ENCODE measurements at places on chromosomes 7 and 10. TPM values are rescaled to one million over a fixed set of nuclear protein-coding genes. Genes with fewer than 3 reads are reported as not detected.

DNA sequence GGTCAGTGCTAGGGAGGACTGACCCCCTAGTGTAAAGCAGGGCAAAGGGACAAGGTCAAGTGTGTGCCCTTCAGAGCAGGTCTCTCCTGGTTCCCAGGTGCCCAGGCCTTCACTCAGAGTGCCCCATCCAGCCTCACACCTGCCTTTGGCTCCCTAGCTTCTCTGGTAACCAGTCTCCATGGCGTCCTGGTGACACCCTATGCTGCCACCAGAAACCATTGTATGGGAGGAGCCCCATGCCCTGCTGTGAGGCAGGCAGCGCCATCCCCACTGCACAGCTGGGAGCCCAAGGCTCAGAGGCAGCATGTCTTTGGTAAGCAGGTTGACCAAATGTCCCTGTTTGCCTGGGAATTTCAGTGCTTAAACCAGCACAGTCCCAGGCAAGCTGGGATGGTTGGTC lies 33.1 kb upstream of the HMX3 start:
- DNase-seq: no peak

DNA sequence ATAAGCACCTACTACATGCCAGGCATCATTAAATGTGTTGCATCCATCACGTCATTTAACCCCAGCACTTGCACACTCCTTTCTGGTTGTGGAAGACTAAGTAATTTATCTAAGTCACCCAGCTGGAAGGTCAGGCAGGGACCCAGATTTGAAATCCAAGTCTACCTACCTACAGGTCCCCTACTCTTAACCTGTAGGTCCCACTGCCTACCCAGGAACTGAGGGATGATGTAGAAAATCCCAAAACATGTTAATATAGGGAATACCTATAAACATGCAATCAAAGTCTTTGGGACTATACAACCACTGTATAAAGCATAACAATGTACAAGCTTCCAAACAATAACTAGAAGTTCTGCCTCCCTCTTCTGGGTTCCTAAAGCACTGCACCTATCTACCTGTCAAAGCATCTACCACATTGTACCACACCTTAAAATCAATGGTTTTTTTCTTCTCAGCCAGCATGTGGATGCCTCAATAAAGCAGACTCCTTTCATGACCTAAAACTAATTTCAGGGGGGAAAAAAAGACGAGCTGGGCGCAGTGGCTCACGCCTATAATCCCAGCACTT lies 5.6 kb downstream of the IL6 start:
- DNase-seq: no peak

DNA sequence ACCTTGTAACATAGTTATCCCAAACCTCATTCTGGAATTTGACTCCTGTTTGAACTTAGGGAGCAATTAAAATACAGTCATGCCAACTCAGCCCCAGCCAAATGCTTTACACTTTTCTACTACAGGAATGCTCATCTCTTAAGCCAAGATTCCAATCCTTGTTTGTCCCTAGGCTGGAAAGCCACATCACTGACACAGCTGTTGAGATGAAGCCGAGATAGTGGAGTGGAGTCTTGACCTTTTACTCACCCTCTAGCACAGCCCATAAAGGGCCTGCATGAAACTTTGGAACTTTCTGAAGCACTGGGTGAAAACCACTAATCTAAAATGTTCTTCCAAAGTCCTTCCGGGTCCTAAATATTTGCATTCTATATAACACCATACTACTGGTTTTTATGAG lies 247.3 kb downstream of the ETV1 start:
- no peak for DNase-seq

DNA sequence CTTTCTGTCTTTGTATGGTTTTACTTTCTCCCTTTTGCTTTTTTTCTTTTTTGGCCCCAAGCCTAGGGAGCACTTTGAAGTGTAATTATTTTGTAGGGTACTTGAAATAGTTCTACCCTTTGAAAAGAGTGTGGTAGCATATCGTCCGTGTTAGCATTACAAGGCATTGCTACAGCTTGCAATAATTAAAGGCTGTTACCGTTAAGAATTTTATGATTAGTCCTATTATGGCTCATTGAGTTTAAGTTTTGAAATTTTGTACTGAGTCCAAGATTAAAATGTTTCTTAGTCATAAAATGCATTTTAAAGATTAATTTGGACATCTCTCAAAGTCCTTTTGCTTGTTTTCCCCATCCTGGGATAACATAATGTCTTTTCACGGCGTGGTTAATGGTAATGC lies 490.0 kb upstream of the LRRN3 start:
- no peak for DNase-seq

DNA sequence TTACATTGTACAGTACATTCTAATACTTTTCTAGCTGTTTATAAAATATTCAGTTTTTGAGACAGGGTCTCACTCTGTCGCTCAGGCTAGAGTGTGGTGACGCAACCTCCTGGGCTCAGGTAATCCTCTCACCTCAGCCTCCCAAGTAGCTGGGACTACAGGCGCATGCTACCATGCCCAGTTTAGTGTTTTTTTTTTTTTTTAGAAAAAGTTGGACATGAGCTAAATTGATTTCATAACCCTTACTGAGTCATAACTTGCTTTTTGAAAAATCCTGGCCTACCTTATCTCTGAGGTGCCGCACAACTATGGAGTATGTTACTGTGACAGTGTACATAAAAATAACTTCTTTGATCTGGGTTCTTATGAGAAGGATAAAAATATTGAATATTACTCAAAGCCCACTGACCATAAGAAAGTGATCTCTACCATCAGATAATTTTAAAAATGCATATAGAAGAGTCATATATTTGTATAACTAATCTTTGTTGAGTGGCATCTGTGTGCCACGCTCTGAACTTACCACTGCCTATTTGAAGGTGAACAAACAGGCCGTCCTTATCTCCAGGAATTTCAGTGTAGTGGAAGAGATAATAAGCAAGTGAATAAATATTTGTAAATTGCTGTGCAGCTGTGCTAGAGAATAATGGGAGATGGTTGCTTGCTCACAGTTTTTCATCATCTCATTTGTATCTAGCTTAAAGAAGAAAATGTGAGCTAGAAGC lies 73.2 kb downstream of the PPP1R9A start:
- no peak for DNase-seq

DNA sequence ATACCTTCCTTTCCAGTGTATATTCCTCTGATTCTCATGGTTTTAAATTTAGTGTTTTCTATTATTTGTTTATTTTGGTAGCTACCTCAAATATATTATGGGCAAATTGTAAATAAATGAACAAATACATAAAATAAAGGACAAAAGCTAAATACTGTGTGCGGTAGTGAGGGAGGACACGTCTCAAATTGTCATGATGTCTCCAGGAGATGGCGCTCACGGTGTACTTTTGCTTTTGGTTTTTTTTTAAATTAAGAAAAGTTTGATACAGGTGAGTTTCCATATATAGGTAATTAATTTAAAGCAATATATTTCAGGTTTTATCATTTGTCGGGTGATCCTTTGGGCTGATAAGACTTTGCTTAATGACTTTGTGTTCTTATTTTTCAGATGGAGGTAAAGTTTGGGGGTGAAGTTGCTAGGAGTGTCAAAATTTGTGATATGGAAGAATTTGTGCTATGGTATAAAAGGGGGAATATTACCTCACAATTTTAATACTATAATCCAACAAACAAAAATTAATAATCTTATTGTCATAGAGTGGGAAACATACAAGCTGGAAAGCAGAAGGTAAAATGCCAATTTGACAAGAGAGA lies 68.4 kb upstream of the TMEM229A start:
- no peak for DNase-seq

GRCh38 chr10:34587002-34587679 lies 228.0 kb downstream of the PARD3 start:
- no peak for DNase-seq

GRCh38 chr10:101467286-101467770 lies 113.4 kb downstream of the BTRC start:
- no peak for DNase-seq

DNA sequence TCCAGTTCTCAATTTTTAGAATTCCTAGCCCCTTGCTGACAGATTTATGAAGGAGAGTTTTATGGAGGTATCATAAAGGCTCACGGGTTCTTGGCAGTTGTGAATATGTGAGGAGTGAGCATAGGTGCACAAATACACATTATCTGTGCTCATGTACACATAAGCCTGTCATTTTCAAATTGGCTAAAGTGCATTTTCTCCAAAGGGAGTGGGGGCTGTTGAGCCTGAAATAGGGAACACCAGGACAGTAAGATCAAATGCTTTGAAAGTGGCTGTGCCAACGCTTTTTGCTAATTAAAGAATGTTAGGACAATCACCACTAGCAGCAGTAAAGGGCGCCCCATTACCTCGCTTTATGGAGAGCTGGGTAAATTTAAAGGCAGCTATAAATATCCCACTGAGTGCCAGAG lies 8.3 kb upstream of the LRRC4 start:
- DNase-seq: no peak

DNA sequence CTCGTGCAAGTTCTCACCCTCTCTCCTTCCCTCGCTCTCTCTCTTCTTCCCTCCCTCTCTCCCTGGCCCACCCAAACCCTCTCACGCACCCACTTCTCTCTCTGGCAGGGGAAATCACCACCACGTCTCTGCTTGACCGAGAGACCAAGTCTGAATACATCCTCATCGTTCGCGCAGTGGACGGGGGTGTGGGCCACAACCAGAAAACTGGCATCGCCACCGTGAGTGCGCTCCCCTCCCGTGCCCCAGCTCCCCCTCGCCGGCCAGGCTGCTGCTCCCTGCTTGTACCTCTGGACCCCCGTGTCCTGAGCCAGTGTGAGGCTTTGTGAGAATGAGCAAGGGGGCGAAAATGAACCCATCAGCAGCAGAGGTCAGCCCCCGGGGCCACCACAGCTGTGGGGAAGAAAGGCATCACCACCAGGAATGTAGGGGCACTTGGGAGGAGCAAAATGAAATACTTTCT lies 25.5 kb downstream of the C10orf105 start:
- no peak for DNase-seq

GRCh38 chr10:124453960-124454610 lies 4.2 kb upstream of the NKX1-2 start:
- DNase-seq: no peak

- DNase-seq: no peak
Observed at GRCh38 chr10:30782537-30783461, 153.2 kb upstream of the LYZL2 start.

DNA sequence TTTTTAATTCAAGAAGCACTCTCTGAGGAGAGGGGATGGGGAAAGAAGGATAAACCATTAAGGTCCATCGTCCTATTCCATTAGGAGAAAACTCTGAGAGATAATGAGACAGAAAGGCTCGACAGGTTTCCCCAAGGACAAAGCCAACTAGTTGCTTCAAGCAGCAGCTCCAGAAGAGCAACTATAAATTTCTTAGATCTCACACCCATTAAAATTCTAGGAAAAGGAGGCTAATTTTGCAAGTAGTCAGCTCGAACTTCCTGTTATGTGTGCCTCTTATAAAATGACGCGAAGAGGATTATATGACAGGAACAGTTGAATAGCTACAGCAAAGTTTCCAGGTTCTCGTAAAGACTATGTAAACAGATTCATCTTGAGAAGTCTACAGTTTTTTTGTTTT lies 52.0 kb upstream of the ST8SIA6 start:
- no peak for DNase-seq

DNA sequence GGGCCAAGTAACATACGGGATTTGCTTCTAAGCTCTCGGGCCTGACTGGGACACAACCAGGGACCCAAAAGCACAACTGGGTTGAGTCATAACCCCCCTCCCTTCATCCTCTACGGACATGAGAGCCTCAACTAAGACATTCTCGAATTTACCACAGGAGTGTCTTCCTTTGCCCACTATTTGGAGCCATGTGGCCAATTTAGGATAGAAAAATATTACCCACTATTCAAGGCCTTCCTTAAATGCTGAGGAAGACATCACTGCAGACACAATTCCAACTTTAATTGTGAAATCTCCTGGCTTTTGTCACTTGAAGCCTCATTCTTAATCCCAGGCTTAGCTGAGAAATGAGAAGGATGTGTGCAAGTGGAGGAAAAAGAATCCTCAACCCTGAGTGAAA lies 11.8 kb downstream of the CTBP2 start:
- no peak for DNase-seq

DNA sequence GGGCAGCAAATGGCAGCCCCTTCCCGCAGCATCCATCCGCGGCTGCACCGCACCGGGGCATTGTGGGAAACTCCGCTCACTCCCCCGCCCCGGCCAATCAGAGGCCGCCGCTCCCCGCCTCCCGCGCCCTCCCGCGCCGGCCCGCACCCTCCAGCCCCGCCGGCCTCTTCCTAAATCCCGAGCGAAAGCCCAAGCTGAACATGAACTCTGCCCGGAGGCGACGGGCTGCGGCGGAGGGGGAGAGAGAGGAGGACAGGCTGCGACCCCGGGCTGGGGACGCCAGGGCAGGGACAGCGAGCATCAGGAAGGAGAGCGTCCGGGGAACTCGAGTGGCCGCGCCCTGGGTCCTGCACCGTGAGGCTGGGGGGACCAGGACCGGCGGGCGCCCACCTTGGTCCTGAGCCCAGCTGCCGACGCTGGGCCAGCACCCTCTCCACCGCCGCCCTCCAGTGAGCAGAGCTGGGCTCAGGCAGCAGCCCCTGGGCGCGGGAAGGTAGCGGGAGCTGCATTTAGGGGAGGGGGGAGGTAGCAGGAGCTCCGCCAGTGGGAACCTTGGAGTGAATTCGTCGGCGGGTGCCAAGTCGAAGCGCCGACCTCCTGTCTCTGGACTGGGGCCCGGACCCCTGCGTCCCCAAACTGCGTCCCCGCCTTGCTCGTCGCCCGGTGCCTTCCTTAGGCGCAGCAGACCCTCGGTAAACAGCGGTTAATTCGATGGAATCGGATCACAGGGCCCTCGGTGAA lies at the start of gene DGKI:
Gene DGKI, minus strand, starts transcription at position 148 of the 741 bp plus-strand sequence.
- no peak for DNase-seq

GRCh38 chr7:37218956-37219355 lies 229.7 kb downstream of the ELMO1 start:
- DNase-seq: no peak

GRCh38 chr10:91772869-91773268 lies 25.4 kb upstream of the TNKS2 start:
- no peak for DNase-seq

The TMEM176B gene
- total RNA-seq: 60.6 TPM

The TRIM73 gene
- total RNA-seq: 7.4 TPM

The ASIC3 gene
- 3.7 TPM for total RNA-seq

The OR2A12 gene
- not detected for total RNA-seq

The EPHA1 gene
- total RNA-seq: 51.3 TPM

The PPP1R9A gene
- total RNA-seq: 1.5 TPM

The DNAJC30 gene
- total RNA-seq: 7.1 TPM

The RNF32 gene
- total RNA-seq: not detected

All from vagina (tissue), 2 donors.